ENCODE measurements at places on chromosomes 5 and 9.

DNA sequence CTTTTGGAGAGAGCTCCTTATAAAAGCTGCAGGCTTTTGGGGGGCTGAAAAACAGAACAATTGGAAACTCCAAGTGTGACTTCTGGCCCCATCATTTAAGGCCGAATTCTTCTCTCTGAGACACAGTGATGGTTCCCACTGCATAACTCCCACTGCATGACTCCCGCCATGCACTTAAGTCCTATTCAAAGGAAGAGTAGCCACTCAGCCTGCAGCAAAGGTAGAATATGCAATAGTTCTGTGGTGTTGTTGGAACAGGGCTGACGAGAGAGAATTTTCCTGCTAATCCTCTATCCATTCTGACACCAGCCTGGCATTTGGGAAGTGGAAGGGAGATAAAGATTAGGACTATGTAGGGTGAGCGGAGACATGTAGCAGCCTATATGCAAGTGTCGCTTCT lies 185.6 kb upstream of the ZNF462 start:
- DNase-seq, result no peak

- DNase-seq, result no peak
Observed at GRCh38 chr5:56426693-56427092, 193.6 kb upstream of the ANKRD55 start.

DNA sequence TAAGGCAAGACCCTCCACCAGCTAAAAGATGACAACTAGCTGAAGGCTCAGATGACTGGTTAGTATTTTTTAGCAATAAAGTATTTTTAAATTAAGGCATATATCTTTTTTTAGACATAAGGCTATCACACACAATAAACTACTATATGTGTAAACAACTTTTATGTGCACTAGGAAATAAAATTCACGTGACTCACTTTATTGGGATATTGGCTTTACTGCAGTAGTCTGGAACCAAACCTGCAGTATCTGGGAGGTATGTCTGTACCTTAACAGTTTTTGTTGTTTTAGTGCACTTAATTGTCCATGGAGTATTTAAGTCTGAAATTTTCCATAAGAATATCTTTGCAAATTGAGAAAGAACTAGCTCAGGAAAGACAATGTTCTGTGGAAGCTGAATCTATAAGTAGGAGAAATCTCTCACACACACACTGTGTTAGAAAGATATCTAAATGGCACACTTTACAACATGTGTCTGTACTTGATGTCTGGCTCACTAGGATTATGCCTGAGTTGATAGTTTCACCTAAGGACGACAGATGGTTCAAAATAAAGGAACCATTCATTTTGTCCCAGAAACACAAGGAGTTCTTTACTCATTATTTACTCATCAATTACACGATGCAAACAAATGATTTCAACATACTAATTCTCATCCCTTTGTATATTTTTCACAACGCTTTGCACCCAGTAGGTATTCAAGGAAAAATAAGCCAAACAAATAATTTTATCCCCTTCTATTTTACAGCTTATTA lies 4.6 kb downstream of the RAPGEF6 start:
- DNase-seq, result no peak

- no peak for DNase-seq
Observed at GRCh38 chr5:5203451-5203850, 63.3 kb downstream of the ADAMTS16 start.

DNA sequence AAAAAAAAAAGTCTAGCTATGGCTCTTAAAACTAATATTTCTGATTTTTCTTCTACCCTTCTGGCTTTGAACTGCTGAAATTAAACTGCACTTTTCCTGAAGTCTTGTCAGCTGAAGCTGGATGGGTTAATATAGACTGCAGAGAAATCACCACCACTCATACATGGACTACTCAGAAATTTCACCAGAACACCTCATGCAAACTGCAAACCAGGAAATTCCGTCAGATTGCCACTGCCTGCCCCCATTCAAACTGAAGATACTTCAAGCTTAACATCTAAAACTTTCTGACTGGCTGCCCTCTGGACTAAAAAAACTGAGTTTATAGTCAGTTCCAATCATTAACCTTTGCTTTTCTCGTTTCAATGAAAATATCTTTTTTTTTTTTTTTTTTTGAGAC lies 11.6 kb upstream of the ANXA2R start:
- no peak for DNase-seq

GRCh38 chr9:7392148-7392547 lies 407.4 kb downstream of the DMAC1 start:
- no peak for DNase-seq
